ENCODE measurements at places on chromosomes 12 and 14. TPM values are rescaled to one million over a fixed set of nuclear protein-coding genes. Genes with fewer than 3 reads are reported as not detected.
A peak's percentile ranks its signal among the peaks of the same experiment; 100 is the strongest.

- DNase-seq, result no peak
Measured at GRCh38 chr12:51246254-51246853, 7.7 kb downstream of the DAZAP2 start.

GRCh38 chr12:57592551-57593165 is 1.7 kb downstream of the PIP4K2C start:
- DNase-seq, result peak; percentile 48

DNA sequence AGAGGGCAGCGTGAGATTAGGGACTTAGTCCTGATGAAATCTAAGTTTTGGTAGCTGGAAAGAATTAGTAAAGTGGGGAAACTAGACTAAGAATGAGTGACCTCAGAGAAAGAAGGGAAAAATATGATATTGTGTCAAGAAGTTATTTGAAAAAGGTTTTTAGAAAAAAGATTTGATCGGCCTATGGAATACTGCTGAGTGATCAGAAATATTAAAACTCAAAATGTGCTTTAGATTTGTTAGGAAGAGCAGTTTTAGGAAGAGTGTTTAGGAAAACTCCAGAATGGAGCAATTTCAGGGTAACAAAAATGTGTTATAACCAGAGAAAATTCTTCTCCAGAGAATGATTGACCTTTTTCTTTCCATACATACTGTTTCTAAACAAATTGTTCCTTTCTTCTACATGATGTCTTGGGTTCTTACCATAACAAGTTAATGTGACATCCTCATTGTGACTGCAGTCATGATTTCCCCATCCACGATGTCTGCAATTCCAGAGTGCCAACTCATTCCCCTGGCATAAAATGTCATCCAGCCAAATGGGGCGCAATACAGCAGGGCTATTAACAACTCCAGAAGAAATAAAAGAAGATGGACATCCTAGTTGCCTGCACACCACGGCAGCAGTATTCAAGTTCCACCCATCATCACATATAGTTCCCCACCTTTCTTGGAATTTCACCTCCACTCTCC is 11.8 kb downstream of the CD163L1 start:
- no peak for DNase-seq

The MRPL52 gene
- polyA plus RNA-seq, result 61.5 TPM

The ADCY6 gene
- polyA plus RNA-seq, result 12.9 TPM

Data from mammary epithelial cell (primary cell).